NCI-H1105 treated with DMSO at 0.1 percent for 48 hours (cell line): ENCODE measurements at places on chromosomes 7 and 10.

- DNase-seq = no peak
Observed at GRCh38 chr10:87799860-87800259, 18.2 kb downstream of the ATAD1 start.

GRCh38 chr7:73623798-73624668 lies at the start of gene MLXIPL:
Gene MLXIPL, minus strand, starts transcription at chr7:73624522. Its CDS starts 30 bp downstream, at chr7:73624492.
- DNase-seq = peak; percentile 79

DNA sequence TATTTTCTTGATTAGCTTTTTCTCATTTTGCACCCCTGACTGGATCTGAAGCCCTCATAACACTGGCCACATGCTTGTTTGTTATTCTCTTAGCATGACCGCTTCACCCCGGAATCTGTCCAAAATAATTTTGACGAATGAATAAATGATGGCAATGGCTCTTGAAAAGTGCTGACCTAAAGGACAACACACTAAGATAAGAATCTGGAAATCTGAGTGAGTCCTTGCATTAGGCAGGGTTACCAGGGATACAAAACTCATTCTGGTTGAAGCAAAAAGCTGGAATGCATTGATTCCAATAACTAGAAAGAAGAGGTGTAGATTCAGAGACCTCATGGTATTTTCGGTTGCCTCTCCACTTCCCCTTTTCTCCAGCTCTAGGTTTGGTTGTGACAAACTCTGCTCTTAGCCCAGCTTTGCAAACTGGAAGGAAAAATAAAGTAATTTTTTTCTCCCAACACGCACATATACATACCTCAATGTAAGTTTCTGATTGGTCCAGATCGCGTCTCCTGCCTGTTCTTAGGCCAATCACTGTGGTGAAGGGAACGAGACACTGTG lies 157.4 kb downstream of the SKIDA1 start:
- no peak for DNase-seq

DNA sequence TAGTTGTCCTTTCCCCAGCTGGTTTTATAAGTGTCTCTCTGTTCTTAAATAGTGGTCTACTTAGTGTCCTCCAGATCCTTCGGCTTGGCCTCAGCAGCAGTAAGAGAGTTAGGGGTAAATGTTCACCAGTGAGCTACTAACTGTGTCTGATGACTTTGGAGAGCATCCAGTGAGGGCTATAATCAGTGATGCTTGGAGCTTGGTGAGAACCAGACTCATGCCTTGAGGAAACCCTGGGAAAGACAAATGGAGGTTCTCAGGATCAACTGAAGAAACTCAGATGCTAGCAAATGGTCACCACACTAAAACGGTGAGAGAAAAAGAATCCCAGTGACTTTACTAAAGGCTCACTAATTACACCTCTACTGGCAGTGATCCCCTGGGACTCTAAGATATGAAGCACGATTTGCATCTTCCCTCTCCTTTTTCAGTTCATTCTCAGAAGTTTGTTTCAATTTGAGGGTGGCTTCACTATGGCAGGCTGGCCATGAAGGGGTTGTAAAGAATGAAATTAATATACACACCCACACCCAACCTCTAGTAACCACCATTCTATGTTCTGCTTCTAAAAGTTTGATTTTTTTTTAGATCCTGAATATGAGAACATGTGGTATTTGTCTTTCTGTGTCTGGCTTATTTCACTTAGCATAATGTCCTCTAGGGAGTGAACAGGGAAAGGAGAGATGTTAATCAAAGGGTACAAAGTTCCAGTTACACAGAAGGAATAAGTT lies 177.9 kb downstream of the PDE1C start:
- DNase-seq = no peak

DNA sequence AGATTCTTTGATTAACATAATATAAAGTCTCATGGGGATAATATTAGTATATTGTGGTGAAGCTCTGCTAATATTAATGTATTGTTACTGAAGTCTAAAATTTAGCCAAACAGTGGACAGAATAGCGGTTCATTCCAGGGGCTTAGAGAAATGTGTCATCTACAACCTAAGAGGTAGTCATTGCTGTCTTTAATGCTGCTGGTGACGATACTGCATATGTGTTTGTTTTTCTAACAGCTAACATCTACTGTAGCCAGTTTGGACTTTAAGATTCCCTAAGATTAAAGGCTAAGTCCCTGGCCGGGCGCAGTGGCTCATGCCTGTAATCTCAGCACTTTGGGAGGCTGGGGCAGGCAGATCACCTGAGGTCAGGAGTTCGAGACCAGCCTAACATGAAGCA lies 102.0 kb upstream of the SAMD8 start:
- no peak for DNase-seq

DNA sequence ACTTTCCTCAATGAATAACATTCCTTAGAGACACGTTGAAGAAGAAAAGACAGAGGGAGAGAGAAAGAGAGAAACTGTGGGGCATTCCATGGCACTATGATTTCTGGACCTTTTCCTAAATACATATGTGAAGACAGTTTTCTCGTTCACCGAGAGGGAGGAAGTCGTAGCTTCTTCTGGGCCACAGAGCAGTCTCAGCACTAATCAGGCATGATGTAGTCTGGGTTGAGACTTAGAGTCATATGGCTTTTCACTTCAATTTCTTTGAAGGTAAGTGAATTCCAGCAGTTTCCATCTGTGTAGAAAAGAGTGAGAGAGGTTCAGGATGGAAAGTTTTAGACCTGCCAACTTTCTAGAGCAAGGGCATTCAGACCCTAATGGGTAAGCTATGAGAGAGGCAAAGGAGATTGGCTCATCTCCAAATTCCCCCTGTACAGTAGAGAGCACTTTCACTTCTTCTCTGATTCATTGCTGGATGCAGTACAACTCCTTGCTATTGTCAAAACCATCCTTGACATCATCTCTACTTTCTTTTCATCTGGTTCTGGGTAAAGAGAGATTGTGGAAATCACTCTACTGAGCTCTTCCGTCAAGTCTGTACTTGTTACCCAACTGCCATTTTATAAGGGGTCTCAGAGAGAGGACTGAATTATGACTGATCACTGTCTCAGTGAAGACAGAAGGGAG lies 31.5 kb upstream of the OR9A4 start:
- no peak for DNase-seq

GRCh38 chr10:133179651-133180050 lies 19.6 kb downstream of the KNDC1 start:
- no peak for DNase-seq

DNA sequence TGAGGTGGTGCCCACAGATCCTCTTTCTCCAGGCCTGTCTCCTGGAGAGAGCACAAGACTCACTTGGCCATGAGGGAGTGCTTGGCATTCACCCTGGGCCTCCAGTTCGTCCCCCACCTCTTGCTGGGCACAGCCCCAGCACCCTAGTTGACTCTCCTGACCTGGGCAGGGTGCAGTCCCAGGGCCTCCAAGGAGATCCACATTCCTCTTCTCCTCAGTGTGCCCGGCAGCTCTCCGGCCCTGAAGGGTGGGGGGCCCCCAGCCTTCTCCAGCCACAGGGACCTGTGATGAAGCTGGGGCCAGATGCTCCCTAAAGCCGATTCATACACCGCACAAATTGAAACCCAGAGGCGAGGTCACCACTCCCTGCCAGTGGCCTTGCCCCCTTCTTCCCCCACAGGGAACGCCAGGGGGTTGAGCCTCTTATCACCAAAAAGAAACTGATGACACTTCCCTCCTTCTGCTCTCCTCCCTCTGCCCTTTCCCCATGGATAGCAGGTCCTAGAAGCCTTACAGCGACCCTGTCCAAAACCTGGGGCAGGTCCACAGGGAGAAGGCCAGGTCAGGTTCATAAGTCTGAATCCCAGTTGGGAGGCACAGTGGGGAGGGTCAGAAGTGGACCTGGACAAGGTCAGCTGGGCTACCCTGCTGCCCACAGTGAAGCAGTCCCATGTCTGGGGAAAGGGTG lies 3.1 kb downstream of the EN2 start:
- no peak for DNase-seq

DNA sequence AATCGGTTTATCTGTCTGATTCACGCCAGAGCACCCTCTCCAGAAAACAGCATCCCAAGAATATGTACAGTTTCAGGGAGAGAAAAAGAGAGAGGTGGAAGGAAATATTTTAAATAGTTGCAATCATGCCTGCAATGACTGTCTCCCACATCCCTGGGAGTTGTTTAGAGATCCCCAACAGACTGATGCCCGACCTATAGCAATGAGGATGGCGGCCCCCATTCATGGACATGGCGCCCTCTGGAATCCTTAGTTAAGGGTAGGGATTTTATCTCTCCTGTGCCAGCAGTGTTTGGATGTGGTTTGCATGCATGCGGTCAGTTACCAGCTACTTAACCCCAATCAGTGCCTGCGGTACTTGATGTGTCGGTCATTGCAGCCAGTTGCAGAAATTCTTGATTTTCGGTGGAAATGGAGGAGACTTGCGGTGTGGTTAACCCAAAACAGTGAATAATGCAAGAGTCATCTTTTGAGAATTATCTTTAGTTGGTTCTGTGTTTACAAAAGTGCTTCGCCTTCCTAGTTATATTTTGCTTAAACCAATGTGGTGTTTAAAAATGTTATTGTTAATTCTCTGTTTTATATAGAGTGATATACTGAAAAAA lies 186.0 kb upstream of the TCF7L2 start:
- DNase-seq = no peak

- no peak for DNase-seq
Observed at GRCh38 chr10:68831961-68832455, 4.7 kb downstream of the STOX1 start.

DNA sequence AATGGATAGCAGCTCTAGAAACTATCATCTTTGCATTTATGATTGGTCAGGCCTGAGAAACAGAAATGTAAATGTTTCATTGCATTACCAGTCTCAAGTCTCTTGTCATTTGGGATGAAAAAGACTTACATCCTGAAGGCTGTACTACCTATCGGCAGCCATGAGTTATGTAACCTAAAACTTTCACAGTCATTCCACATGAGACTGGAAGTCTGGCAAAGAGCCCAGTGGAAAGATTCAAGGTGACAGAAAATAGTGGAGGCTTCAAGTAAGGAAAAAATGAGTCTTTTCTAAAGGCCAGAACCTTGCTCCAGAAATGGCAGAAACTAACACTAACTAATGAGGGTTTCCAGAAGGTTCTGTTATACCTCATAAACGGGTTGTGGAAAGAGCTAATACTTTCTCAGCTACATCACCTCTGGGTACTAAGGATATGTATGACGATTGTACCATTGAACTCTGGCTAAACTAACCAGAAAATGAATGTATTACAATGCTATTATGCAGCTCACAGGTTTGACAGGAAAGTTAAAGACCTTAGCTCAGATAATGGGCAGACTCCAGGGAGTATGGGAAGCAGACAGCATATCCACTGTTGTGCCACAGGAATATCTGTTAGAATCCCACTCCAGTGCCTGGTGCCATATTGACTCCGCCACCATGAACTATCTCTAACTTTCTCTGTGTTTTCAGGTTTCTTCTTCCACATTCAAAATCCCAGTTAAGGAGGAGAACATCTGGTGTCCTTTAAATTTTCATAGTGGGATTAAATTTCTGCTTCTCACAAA lies 41.7 kb upstream of the DYNC1I1 start:
- DNase-seq = peak; percentile 53

GRCh38 chr7:128100949-128101713 lies 69.9 kb upstream of the LRRC4 start:
- no peak for DNase-seq

DNA sequence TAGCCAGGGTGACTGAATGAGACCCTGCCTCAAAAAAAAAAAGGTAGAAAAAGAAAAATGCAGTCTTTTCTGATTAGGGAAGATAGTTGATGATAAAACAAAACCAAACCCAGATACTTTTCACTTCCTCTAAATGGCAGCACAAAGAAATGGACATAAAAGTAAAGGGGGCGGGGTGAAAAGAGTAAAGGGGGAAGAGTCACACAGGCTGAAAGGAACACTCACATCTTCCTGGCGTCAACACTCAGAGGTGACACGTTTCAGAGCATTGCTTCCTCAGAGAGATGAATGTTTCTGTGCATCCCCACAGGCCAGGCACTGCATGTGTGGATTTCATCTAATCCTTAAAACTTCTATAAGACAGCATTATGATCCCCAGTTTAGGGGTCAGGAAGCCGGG lies 81.2 kb downstream of the HIPK2 start:
- no peak for DNase-seq

GRCh38 chr10:110069502-110069982 lies 61.8 kb downstream of the ADD3 start:
- peak; percentile 73 for DNase-seq

GRCh38 chr7:158017111-158018097 lies 570.2 kb downstream of the PTPRN2 start:
- peak; percentile 56 for DNase-seq

- no peak for DNase-seq
Observed at GRCh38 chr10:98307916-98308541, 40.0 kb upstream of the LOXL4 start.

DNA sequence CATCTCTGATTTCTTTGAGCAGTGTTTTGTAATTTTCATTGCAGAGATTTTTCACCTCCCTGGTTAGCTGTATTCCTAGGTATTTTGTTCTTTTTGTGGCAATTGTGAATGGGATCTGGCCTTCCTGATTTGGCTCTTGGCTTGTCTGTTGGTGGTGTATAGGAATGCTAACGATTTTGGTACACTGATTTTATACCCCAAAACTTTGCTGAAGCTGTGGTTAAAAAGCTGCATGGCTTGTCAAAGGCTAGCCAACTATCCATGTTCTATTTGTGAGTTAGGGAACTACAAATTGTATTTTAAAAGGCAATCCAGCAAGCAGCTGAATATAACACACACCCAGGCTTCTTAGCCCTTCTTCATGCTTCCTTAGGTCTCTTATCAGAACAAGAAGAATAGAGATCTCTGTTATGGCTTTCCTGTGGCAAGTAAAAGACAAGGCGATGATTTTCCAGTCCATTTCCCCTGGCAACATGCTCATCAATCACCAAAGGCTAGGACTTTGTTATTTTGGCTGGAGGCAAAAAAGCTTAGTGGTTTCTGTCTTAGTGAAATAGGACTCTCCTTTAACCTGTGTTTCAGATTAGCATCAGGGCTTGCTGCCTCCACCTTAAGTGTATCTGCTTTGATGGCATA lies 77.5 kb downstream of the CDK6 start:
- no peak for DNase-seq

GRCh38 chr7:27112955-27113949 lies 10.8 kb upstream of the HOXA2 start:
- DNase-seq = peak; percentile 5

- DNase-seq = no peak
Observed at GRCh38 chr10:11823122-11823988, at the start of gene PROSER2. Gene PROSER2, plus strand, starts transcription at chr10:11823356. Its CDS starts 28,722 bp downstream, at chr10:11852078.

- no peak for DNase-seq
Observed at GRCh38 chr10:44192435-44192834, 192.5 kb downstream of the CXCL12 start.

DNA sequence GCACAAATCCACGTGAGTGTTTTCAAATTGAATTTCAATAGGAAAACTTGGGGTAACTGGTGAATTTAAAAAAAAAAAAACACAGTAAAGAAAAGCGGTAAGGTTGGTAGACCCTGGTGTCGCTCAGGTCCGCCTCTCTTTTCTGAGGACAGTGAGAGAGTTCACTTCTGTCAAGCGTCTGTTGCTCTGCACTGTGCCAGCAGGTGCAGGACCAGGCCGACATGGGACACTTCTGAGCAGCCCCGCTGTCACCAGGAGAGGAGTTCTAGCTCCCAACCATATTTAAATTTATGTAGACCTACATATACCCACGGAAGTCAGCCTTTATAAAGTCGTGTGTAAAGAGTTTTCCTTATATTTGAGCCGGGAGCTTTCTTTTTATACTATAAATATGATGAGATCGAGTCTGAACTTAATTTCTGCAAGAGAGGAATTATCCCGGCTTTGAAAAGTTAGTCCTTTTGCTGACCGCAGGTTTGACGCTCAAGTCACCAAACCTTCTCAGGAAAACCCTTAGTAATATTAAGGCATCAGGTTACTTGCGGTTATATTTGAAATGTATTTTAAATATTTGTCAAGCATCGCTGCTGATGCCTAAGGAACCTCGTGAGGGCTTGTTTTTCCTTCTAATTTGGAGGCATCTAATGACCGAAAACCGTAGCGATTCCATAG lies 531 bp downstream of the IKZF1 start:
- DNase-seq = no peak

- DNase-seq = no peak
Observed at GRCh38 chr10:114723991-114724715, 66.1 kb upstream of the ABLIM1 start.
